ENCODE measurements at places on chromosomes 1 and 21.

- peak; percentile 94 for DNase-seq
These were observed 51.4 kb downstream of the ACBD3 start for GRCh38 chr1:226135059-226135651.

DNA sequence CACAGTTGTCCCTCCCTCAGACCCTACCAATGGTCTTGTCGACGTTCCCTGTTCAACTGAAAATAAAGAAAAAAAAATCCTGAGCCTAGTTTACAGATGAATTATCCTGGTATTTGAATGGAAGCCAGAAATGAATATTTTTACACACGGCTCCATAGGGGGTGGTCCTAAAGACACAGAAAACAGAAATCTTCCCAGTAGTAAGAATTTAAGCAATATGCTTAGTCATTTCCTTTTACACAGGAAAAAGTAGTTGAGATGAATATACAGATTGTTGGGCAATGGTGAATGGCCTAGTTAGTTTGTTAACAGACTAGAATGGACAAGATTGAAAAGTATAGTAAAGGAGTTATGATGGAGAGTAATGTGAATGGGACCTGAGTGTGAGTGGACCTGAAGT, 67.4 kb downstream of the RGS18 start:
- DNase-seq, result no peak

GRCh38 chr1:169363046-169363730, 4.4 kb downstream of the NME7 start:
- no peak for DNase-seq

DNA sequence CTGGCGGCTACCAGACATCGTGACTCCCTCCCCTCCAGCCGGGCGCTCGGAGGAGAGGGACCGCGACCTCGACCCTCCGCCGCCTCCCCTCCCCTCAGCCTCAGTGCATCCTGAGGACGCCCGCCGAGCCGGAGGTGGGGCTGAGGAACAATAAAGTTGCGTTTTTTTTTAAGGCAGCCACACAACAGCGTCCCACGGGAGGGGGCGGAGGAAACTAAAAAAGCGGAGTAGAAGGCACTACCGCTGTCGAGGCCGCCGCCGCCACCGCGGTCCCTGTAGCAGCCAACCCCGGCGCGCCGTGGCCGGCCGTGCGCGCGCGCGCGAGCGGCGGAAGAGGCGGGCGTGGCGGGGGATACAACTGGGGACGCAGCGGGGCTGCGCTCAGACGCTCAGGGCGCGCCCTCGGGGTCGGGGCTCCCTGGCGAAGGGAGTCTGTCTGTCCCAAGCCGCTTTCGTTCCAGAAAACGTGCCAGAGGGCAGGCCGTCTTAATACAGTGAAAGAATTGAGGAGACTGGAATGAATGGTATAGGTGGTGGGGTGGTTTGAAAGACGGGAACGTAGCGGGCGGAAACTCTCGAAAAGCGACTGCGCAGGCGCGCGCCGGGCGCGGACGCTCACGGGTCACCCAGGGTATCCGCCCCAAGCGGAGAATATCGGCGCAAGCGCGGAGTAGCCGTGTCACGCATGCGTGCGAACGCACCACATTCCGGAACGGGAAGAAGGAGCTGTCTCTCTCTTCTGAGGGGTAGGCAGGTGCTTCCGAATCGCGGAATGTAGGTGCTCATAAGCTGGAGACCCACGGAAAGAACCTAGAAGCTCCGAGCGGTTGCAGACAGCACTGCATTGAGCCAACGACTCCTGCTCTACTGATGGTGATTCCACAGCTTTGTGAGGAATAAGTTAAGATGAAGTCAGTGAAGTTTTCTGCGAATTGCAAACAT, at the start of gene COP1:
Gene COP1, minus strand, starts transcription at position 326 of the 942 bp plus-strand sequence. Its CDS starts 308 bp downstream, at position 18.
- DNase-seq, result peak; percentile 98

GRCh38 chr1:1540818-1541628, 599 bp upstream of the TMEM240 start:
- no peak for DNase-seq

Measured in NCI-H1092 (cell line).